Urinary bladder (tissue), 4 donors: ENCODE measurements at places on chromosomes 12 and 14. TPM values are rescaled to one million over a fixed set of nuclear protein-coding genes. Genes with fewer than 3 reads are reported as not detected.

DNA sequence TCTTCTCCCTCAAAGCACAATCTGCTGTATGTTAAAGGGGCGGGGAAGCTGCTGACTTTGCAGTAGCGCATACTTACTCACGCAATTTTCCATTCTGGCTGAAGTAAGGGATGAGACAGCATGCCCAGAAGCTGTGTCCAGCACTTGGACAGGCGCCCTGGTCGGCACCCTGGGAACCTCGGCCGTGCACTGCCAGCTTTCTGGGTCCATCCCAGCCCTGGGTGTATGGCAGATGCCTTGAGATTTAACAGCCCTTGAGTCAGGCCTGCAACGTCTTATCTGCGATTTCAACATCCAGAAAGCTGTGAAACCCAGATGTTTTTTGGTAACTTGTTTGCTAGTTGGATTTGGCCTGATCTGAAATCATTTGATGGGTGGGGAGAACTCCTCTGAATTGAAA lies 16.1 kb downstream of the EML1 start:
- DNase-seq: no peak

DNA sequence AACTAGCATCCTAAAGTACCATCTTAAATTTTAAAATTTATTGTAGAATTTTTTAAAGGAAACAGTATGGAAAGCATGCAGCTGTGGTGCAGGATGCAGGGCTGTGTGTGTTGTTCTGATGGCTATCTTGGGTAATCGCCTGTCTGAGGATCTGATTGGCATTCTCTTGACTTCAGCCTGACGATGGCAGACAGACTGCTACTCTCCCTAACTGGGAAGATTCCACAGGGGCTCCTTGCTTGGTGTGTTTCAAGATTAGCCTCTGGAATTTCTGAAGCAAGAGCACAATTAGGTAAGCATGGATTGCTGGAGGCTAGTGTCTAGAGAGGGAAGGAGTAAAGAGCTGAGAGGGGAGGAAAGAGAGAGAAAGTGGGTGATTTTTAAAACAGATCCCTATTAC lies 696.8 kb upstream of the LRFN5 start:
- DNase-seq: no peak

PRPH gene
- total RNA-seq: 9.1 TPM

GRCh38 chr12:16272222-16272621 lies 5.3 kb downstream of the SLC15A5 start:
- no peak for DNase-seq

ACSS3 gene
- total RNA-seq: 39.7 TPM

RNASE9 gene
- total RNA-seq: not detected

- DNase-seq: no peak
Measured at GRCh38 chr12:97292588-97292987, 170.0 kb upstream of the RMST start.

STYX gene
- total RNA-seq: 32.3 TPM

TAS2R50 gene
- 20.0 TPM for total RNA-seq

TAS2R13 gene
- total RNA-seq: 14.3 TPM

ASB2 gene
- 32.3 TPM for total RNA-seq

- no peak for DNase-seq
Measured at GRCh38 chr14:33516898-33517436, 433.9 kb downstream of the EGLN3 start.

DNA sequence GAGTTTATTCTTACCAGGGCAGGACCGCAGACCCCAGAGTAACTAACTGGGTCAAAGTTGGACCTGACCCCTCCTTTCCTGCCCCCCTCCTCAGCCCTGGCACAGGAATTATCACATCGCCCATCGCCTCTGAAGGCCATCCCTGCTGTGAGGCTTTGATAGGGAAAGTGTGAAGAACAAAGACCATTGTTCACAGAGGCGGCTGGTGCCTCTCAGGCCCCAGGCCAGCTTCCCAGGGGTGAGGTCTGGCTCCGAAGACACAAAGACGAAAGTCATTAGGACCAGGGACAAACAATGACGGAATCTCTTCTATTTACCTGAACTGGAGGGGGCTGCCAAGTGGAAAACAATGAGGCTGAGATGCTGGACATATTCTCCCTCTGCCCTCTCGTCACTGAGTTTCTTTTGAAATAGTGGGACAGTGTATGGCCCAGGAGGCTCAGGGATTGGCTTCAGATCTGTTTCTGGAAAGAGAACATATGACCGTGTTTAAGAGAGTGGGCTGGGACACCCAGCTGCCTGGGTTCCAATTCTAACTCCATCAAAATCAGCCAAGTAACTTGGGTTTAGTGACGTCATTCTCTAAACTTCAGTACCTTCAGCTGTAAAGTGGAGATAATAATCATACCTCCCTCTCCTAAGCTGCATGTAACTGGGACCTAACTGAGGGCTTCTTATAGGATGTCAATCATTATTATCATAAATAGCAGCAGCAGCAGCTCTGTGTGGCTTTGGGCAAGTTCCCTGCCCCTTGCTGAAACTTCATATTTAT lies 769.4 kb downstream of the MED13L start:
- no peak for DNase-seq

DNA sequence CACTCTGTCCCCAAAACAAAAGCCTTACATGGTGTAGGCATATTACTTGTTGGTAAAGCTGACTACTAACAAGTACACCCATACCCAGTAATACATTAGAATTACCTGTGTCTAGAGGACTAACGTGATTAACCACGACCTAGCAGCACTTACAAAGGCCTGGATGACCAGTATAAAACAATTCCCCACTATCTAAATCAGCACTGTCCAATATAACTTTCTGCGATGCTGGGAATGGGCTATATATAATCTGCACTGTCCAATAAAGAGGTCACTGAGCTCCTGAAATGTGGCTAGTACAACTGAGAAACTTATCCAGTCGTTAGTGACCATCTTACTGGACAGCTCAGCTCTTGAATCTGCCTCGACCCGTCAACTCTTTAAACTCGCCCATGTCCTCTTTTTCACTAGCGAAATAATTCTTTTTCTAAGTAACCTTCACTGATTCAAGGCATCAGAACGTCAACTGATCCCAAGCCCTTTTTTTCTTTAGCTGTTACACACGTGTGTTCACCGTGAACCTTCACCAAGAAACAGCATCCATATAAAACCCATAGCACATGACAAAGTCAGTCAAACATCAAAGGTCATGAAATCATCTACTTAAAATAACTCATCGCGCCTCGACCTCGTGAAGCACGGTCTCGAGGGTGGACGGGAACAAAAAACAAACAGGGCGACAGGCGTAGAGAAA lies 905 bp upstream of the CIPC start:
- no peak for DNase-seq

- DNase-seq: no peak
Measured at GRCh38 chr14:56659964-56660551, 80.5 kb downstream of the TMEM260 start.

GRCh38 chr14:73794146-73794545 lies 57.5 kb upstream of the PTGR2 start:
- DNase-seq: no peak

DNA sequence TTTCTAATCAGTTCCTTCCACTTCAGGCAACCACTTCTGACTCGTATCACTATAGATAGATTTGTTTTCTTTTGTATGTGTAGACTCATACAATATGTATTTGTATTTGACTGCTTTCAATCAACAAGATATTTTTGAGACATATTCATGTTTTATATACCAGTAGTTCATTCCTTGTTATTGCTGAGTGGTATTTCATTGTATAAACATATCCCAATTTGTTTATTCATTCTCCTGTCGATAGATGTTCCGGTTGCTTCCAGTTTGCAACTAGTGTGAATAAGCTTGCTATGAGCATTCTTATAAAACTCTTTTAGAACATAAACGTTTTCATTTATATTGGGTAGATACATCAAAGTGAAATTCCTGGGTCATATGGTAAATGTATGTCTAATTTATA lies 119.2 kb downstream of the FIGNL2 start:
- no peak for DNase-seq

DNA sequence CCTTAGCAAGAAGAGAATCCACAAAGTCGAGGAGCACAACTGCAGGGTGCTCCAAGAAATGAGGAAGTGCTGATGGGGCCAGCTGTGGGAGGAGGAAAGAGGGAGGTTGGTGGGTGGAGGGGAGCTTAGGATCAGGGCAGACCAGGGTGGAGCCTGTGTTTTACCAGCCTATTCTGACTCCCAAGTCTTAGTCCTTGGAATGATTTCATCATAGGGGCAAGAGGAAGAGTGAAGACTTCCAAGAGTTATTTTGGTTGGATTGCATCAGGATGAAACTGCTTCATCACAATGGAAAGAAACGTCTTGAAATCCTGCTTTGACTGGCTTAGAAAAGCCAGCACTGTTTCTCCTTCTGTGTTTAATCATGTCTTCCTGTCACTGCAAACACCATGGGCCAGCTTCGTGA lies 194.0 kb downstream of the DPF3 start:
- no peak for DNase-seq

DNA sequence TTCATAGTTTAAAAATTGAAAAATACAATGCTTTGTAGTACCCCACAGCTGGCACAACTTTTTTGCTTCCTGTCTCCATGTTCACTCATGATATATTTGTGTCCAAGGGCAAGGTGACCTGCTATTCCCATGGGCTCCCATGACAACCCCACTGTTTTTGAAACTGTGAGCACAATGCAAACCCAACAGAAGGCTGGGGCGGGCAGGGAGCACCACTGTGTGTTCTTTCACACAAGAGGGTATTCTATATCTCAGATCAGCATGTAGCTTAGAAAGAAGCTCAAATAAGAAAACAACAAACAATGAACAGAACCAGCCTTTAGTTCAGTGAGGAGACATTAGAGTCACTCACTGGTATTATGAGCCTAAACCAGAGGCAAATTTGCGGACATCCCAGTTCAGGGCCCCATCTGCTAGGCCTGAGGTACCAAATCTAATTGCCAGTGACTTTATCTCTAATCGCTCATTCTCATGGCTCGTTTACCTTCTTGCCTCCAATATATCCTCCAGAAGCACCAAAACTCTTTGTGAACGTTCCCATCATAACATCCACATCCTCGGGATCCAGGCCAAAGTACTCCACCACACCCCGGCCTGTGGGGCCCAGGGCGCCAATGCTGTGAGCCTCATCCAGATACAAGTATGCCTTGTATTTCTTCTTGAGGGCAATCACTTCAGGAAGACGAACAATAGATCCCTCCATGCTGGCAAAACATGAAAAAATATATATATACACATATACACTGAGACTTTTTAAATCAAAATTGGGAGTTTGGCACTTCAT lies 56.4 kb upstream of the ISM2 start:
- DNase-seq: no peak

FAIM2 gene
- 7.4 TPM for total RNA-seq

DNA sequence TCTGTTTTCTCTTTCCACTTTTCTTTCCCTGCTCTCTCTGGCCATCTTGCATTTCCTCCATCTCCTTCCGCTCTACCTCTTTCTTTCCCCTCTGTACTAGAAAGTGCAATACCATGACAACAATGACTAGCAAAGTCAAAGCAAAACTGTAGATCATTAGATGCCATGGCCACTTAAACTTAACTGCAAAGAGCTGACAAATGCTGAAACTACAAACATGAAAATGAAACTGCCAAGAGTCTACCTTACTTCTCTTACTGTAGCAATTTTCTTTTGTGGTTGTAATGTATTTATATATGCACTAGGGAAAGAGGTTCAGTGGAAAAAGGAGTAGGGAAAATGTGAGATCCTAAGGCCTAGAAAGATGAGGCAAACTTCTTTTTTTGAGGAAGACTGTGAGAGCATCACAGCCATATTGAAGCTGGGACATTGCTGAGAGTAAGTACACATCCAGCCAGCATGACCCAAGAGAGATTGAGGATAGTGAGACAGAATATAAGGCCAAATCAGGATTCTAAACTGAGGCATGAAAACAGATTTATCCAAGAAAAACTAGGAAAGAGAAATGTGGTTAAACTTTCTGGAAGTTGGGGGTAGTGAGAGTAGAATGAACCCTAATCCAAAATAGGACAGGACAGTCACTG lies 276.6 kb upstream of the NAV3 start:
- no peak for DNase-seq

GCH1 gene
- 5.8 TPM for total RNA-seq
